Activated T-cell treated with anti-CD3 and anti-CD28 coated beads, Interleukin-2, amount 50 U/mL, for 72 hours (primary cell): ENCODE measurements at places on chromosomes 7 and 10. TPM values are rescaled to one million over a fixed set of nuclear protein-coding genes. Genes with fewer than 3 reads are reported as not detected.

The TFR2 gene
- total RNA-seq, result 4.7 TPM

The PLAU gene
- 0.44 TPM for total RNA-seq

The PODXL gene
- 0.60 TPM for total RNA-seq

The TFAM gene
- total RNA-seq, result 72.4 TPM

The GJC3 gene
- 0.58 TPM for total RNA-seq

The DPYSL4 gene
- total RNA-seq, result 9.9 TPM

- DNase-seq, result no peak
Measured at GRCh38 chr10:123537188-123537961, 128.8 kb upstream of the GPR26 start.

GRCh38 chr7:101564778-101565211 is 64.3 kb downstream of the MYL10 start:
- no peak for DNase-seq

DNA sequence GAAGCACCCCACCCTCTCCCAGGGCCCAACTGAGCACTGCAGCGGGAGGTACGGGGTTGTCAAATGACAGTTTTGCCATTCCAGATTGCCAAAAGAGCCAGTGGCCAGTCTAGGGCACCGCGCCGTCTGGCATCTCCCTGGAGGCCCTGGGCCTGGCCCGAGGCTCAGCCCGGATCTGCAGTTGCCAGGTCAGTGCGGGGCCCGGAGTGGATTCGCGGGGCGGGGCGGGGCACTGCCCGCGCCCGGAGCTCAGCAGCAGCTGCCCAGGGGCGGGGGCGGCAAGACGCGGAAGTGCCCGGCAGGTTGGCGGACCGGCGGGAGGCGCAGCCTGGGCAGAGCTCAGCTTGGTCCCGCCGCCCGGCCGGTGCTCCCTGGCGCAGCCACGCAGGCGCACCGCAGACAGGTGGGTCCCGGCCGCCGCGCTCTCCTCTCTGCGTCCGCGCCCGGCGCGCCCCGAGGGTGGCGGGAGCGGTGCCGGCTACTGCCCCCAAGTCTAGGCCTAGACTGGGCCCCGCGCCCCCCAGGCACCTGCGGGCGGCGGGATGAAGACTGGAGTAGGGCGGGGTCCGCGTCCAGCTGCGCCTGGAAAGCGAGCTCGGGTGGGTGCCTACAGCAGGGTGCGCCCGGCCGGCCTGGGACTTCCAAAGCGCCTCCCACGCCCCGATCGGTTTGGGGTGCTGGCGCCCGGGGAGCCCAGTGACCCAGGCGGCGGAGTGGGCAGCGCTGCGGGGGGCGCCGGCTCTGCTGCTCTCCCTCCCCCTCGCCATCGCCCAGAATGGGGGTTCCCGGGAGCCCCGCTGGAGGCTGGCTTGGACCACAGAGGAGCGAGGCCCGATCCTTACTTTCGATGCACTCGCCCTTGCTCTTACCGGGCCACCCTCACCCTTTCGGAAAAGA is at the start of gene IRF5:
Gene IRF5, plus strand, starts transcription at position 281 of the 897 bp plus-strand sequence. CDS start 4,155 bp downstream, outside the sequence.
- peak; percentile 62 for DNase-seq

GRCh38 chr7:44274623-44274975 is 50.8 kb downstream of the CAMK2B start:
- DNase-seq, result no peak

DNA sequence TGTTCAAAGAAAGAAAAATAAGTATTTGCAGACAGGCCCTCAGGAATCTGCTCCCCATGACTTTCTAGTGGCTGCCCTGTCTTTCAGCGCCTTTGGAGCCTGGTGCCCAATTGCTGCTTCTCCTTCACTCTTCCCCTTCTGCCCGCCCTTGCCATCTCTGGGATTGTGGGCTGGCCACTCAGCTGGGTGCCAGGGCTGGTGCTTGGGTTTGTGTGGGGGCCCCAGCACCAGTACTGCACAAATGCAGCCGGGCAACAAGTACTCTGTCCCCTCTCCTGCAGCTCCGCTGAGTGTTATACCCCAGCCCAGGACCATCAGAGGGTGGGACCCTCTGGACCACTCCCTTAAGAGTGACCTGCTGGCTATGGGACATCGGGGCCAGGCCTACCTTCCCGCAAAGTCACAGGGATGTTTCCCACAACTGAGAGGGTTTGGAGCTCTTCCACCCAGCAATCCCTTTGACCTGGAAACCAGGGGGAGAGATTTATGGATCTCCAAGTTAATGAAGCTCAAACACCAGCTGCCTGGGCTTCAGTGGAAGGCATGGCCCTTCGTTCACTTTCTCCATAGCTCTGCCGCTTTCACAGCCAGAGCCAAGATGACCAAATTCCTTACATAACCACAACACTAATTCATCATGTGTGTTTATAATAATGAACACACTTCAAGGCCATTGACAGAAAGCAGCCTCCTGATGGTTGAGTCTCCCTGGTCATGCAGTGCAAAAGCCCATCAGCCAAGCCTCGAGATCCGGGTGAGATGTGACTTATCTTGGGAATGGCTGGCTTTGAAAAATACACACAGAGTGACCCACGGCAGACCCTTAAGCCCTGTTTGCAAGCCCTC is 313.9 kb upstream of the ZNF32 start:
- DNase-seq, result no peak

DNA sequence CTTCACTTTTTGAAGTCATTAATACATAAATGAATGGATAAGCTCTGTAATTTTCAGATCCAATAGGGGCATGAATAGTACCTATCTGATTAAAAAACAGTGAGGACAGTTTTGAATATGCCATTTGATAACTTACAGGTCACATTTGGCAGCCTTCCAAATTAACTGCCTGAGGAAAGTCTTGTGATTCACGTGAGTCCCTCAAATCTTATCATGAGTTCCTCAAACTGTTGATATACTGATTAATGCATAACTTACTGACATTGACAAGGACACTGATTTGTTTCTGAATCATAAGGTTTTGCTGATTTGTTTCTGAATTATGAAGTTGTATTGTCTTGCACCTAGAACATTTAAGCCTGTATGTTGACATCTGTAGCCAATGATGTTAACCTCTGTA is 55.1 kb downstream of the ANKMY2 start:
- no peak for DNase-seq

DNA sequence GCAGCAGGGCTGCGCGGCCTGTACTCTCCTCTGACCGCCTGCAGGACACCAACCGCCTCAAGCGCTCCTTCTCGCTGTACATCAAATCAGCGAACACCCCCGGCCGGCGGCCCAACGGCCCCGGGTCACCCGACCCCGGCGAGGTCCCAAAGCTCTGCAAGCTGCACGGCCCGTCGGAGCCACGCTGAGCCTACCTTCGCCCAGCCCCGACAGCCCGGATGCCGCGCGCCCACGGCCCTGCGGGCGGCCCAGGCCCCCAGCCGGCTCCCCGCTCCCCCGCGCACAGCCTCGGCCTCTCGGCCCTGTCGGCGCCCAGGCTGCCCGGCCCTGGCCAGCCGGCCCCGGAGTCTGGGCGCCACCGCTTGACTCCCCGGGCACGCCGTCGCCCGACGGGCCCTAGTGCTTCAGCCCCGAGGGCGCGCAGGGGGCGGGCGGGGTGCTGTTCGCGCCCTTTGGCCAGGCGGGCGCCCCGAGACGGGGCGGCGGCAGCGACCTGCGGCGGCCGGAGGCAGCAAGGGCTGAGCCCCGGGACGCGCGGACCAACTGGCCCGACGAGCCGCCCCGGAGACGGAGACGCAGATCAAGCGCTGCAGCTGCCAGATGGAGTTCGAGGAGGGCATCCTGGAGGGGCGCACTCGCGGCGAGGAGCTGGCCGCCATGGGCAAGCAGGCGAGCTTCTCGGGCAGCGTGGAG is 11.1 kb upstream of the SEC24C start:
- no peak for DNase-seq

DNA sequence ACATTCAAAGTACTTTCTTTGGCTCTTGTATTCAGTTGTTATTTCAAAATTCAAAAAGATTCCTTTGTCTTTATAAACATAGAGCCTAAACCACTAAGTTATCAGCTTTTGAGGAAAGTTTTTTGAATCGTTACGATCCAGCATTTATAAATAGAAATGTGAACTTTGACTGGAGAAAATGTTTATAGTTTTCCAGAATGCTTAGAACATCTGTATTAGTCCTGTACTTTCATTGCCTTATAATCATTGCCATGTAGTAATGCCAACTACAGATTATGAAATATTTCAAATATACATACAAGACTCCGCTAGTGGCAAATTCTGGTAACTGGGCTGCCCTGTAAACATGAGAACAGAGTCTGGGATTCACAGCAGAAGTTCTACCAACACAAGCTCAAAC is 191.3 kb upstream of the PRKCQ start:
- DNase-seq, result no peak

DNA sequence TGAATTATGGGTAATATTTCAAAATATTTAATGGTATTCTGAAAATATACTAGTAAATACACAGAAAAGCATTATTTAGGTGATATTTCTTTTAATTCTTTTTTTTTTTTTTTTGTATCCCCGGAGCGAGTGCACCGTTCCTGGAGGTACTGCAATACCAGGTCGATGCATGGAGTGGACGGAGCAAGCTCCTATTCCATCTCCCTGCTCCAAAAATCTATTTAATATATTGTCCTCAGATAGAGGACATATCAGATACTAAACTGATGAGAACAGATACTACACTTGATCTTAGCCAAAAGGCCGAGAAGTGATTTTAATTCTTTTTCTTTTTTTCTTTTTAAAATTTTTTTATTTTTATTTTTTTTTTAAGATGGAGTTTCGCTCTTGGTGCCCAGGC is 10.8 kb downstream of the BTRC start:
- no peak for DNase-seq

DNA sequence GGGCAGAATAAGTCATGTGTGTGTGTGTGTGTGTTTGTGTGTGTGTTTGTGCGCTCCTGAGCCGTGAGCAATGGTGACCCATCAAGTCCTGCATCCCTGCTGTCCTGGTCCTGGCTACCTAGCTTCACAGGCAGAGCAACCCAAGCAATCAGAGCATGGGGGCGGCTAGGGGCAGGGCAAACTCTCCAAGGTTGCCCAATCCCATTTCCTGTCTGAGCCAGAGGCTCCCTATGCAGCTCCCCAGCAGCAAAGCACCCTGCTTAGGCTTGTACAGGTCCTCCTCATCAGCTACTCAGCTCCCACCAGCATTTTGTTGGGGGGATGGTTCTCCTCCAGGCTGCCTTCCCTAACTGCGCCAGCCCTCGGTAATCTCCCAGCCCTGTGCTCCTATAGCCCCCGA is 31.1 kb upstream of the CRHR2 start:
- DNase-seq, result no peak

GRCh38 chr7:142352543-142352942 is 94.7 kb upstream of the PRSS58 start:
- no peak for DNase-seq

DNA sequence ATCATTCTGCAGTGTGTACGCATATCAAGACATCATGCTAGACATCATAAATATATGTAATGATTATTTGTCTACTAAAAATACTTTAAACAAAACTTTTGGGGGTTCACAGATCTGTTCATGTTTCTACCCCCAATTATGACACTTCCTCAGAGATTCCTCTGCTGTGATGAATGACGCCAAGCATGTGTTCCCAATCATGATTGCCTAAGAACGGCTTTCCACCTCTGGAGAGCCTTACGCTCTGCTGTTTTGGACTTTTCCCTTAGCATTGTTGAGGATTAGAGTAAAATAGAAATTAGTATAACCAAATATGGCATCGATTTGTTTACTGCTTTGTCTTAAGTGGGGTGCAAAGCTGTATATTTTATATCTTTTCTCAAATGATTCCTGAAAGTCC is 236.3 kb upstream of the IGFBP3 start:
- no peak for DNase-seq

GRCh38 chr7:73701357-73701995 is 18.0 kb downstream of the STX1A start:
- peak; percentile 48 for DNase-seq

DNA sequence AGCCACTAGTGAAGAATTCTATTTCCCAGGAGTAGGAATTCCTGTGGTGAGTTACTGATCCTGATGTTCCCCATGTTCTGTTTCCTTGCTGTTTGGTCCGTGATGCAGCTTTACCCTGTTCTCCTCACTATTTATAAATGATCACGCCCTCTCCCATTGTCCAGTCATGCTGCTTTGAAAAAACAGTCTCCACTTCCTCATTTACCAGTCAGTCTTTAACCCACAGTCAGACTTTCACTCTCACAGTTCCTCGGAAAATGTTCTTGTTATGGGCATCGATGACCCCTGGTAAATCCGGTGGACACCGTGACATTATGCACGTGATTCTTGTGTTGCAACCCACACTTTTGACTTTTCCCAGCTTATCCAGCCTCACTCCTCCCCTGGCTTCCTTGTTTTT is 14.4 kb downstream of the SCIN start:
- no peak for DNase-seq

- DNase-seq, result no peak
Measured at GRCh38 chr7:41738336-41738735, 35.4 kb upstream of the INHBA start.

DNA sequence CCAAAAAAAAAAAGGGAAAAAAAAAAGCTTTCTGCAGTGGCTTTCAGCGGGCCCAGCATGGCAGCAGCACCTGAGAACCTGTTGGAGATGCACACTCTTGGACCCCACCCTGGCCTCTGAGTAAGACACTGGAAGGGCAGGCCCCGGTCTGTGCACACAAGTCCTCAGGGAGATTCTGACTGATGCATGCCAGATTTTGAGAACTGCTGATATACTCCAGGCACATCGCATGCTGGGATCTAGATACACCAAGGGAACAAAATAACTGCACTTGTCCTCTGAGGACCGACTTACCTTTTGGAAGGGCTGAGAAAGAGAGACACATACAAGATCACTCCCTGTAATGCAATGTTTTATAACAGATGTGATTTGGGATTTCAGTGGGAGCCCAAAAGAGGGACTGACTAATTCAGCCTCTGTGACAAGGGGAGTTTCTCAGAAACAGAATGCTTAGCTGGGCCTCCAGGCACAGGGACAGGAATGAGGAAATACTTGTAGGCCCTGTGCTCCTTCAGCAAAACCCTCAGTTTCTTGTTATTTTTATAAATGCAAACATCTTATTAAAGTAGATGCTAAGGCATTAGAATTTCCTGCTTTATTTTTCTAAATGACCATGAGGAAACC is 8.2 kb downstream of the EGFR start:
- DNase-seq, result no peak

GRCh38 chr10:17805921-17806577 is 3.1 kb upstream of the MRC1 start:
- DNase-seq, result peak; percentile 40

- no peak for DNase-seq
Measured at GRCh38 chr7:143285470-143285778, 666 bp downstream of the TMEM139 start.

- no peak for DNase-seq
Measured at GRCh38 chr10:64040781-64041180, 519.6 kb downstream of the REEP3 start.
